ENCODE measurements at places on chromosomes 4 and X.

DNA sequence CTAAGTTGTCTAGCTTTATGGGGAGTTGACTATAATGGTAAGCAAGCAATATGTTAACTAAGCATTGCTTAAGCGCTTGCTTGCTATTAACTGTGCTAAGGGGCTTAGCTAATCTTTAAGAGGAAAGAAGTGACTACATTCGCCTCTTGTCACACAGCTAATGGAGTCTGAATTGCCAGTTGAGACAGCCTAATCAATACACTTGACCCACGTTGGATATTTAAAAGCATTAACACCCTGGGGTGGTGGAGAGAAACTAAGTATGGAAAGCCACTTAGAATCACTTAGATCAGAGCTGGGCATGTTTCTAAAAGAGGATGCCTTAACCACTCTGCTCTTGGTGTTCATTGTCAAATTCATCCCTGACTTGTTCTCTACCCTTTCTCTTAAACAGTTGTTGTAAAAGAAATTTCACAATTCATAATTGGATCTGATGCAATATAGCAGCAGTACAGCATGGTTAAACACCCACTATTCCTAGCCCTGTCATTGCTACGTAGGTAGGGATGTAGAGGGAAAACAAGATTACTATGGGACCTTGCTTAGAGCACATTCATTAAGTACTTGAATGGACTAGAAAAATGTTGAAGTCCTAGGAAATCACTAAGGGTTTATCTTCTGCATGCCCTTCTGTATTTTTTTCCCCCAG, 3.5 kb downstream of the ZAR1 start:
- DNase-seq = no peak

DNA sequence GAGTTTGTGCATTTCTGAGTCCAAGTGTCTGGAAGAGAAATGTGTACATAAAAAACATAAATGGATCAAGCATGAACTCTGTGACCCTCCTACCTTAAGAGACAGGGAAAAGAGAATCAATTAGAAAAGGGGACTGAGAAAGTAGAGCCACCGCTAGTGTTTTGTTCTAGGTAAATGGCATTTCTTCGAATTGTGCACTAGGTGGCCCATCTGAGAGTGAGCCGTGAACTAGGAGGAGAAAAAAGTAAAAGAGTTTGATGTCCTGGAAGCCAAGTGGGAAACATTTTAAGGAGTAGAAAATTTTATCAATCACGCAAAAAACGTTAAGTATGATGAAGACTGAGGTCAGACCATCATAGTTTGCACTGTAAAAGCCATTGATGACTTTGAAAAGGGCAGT, 55.1 kb downstream of the NAF1 start:
- DNase-seq = no peak

GRCh38 chr4:11081006-11081405, 347.7 kb downstream of the HS3ST1 start:
- DNase-seq = no peak

GRCh38 chrX:47674776-47675175, 15.8 kb upstream of the UXT start:
- no peak for DNase-seq

DNA sequence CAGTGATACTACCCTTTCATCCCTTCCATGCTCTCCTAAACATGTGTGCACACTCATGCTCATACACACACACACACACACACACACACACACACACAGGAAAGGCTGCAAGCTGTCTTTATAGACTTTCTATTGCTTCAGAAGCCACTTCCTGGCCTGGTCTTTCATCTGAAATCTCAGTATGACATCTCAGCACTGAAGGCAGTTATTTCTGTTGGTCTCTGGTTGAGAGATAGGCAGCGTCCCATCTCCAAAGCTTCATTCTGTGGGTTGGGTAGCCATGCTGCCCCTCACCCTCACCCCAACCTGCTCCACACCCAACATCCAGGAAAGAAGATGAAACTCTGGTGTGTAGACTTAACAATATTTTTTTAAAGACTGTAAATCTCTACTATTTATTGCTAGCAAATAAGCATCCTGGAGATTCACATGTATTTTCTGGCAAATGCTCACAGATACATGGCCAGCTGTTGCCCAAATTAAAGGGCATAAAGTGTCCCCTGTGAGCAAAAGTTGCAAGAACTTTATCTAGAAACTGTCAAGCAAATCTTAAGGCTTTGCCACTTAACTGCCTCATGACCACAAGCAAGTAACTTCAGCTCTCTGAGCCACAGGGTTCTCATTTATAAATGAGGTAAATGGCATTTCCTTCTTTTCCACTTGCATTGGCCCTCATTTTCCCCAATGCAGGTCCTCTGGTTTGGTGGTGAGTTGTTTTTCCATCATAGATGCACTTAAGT, 189.8 kb upstream of the AFF2 start:
- peak; percentile 0 for DNase-seq

- DNase-seq = no peak
Measured at GRCh38 chr4:150308824-150309472, 230.7 kb downstream of the DCLK2 start.

GRCh38 chr4:180057891-180058671, 2185.1 kb upstream of the TENM3 start:
- DNase-seq = no peak

DNA sequence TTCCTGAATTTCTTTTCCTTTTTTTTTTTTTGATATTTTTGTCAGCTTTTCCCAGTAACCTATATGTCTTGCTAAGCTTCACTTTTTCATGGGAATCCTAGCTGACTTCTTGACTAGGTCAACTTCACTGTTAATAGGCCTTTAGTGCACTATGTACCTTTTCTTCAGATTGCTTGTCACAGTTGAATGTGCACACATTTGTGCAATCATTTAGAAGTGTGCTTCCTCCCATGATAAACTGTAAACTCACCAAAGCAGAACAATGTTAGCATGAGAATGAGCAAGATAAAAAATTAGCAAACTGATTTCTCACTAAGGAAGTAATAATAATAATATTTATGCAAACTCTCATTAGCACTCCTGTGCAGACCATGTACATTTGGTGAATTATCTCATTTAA, 173.2 kb downstream of the PABPC4L start:
- no peak for DNase-seq

- no peak for DNase-seq
Measured at GRCh38 chr4:140249351-140249750, 95.4 kb upstream of the MAML3 start.

DNA sequence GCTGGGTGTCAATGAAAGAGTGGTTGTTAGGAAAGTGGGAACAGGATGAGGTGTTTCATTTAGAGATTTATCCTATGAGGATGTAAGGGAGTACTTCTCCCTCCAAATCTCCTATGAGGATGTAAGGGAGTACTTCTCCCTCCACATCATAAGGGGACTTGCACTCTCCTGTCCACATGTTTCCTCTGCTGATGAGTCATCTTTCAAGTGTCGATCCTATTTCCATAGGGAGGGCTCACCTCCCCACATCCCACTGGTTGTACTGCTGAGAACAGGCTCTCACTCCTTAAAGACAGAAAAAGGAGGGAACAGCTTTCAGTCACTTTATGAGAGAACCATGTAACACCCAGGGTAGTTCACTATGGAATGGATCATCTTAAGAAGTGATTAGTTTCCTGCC, 65.0 kb downstream of the INPP4B start:
- DNase-seq = no peak

GRCh38 chrX:146224442-146224841, 406.8 kb downstream of the SLITRK2 start:
- no peak for DNase-seq

DNA sequence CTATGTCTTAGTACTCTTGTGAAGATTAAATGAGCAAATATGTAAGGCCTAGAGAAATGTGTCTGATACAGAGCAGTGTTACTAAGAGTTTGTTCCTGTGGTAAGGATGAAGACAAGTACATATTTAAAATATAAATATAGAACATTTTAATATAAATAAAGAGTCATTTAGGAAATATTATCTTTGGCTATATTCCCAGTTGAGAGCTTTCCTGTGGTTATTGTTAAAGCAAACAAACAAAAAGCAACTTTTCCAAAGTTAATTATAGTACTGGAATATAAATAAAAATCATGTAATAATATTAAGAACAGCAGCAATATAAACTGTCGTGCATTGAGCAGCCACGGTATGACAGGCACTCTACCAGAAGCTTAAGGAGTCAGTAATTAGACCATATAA, 472.5 kb downstream of the INPP4B start:
- no peak for DNase-seq

GRCh38 chr4:97142410-97142809, 1000.9 kb downstream of the STPG2 start:
- DNase-seq = no peak

GRCh38 chr4:3769642-3770184, 3.5 kb downstream of the ADRA2C start:
- no peak for DNase-seq

DNA sequence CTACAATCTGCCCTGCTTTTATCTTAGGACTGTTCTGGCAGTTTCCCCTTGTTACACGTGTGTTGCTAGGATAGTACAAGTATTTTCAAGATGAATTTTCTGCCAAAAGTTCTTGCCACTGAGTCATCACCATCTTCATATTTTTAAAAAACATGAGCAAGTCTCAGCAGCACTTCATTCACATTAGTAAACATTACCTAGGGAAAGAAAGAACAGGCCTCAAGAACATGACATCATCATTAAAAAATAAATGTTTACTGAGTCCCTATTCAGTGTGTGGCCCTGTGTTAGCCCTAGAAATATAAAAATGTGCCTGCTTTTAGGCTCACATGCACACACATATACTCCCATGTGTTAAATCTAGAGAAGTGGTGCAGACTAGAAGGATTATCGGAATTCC, 18.7 kb upstream of the GPC3 start:
- no peak for DNase-seq

- DNase-seq = no peak
Measured at GRCh38 chr4:99938243-99938753, 8.1 kb downstream of the DNAJB14 start.

DNA sequence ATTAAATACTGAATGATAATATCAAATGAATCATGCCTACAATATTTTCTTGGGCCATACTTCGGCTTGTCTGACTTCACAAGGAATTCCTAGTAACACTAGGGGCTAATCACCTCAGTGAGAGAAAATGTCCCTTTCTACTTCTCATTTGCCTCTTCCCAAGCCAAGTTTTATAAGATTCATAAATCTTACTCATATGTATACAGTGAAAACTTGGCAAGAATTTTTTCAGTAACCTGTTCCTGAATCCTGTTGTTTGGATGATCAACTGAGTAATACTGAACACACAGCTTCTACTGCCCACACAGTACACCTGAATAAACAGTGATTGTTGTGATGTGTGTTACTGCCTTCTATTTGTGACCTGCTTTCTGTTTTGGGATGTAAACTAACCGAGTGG, 16.5 kb downstream of the TMPRSS11E start:
- DNase-seq = no peak

- DNase-seq = no peak
Measured at GRCh38 chr4:23237771-23238170, 545.0 kb downstream of the GBA3 start.

- no peak for DNase-seq
Measured at GRCh38 chr4:154719087-154719486, 24.7 kb upstream of the LRAT start.

GRCh38 chrX:84259868-84260267, 71.9 kb upstream of the RPS6KA6 start:
- DNase-seq = no peak

- DNase-seq = no peak
Measured at GRCh38 chr4:182640932-182641331, 276.3 kb downstream of the DCTD start.

DNA sequence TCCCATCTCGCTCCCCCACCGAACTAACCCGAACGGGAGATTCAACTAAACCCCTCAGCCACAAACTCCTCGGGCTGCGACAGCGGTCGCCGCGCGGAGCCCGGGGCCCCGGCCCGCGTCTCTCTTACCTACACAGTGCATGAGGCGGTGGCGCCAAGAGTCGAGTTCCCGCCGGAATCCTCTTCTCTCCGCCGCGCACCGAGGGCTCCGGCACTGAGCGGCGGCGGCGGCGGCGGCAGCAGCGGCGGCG, 160 bp downstream of the LCORL start:
- no peak for DNase-seq

GRCh38 chr4:182863501-182863900, 53.7 kb downstream of the DCTD start:
- no peak for DNase-seq

- no peak for DNase-seq
Measured at GRCh38 chr4:44661940-44662622, 10.7 kb upstream of the YIPF7 start.

- no peak for DNase-seq
Measured at GRCh38 chr4:53505947-53506346, 85.3 kb downstream of the LNX1 start.

DNA sequence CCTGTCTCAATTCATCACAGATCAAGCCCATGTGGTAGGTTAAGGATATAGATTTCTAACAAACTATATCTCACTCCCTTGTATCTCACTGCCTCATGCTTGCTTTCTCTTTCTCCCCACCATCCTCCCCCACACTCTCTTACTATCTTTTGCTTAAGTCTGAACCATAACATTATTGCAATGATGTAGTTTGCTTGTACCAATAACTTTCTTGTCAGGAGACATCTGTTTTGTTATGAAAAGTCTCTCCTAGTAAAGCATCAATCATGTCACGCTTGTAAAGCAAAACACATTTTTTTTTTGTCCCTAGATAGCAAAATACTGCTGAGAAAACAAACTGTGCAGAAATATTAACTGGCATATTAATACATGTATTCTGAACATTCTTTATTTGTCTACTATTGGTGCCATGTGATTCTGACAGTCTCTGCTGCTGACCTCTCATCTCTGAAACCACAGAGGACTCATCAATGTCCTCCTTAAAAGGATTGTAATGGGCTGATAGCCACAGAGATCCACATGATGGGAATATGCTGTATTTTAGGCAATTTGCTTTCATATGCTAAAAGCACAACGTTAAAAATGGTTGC, 217.5 kb downstream of the VEGFC start:
- DNase-seq = no peak

DNA sequence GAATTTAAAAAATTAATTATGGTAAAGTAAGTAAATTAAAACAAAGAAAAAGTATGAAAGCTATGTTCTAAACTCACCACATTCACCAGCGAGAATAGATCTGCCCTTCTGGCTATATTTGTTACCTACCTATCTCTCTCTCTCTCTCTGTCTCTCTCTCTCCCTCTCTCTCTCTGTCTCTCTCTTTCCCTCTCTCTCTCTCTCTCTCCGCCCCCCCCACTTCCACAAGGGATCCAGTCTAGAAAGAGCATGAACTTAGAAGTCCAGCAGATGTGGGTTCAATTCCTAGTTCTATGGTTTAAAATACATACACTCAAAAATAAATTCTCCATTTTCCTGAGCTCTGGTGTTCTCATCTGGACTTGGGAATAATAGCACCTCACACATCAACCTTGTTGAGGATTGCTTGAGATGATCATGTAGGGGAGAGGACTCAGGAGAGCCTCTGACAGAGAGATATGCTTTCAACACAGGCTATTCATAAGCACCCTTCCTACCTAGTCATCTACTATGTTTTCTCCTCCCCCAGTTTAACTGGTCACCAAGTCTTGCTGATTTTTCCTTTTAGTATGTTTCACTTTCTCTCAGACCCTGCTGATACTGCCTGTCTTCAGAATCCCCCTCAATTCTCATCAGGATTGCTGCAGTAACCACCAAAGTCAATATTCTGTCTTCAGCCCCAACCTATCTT, 64.7 kb downstream of the SLC7A11 start:
- DNase-seq = no peak
